ENCODE measurements at places on chromosomes 5 and 9.

GRCh38 chr5:123819386-123819785, 307.4 kb downstream of the CSNK1G3 start:
- DNase-seq, result peak; percentile 46

DNA sequence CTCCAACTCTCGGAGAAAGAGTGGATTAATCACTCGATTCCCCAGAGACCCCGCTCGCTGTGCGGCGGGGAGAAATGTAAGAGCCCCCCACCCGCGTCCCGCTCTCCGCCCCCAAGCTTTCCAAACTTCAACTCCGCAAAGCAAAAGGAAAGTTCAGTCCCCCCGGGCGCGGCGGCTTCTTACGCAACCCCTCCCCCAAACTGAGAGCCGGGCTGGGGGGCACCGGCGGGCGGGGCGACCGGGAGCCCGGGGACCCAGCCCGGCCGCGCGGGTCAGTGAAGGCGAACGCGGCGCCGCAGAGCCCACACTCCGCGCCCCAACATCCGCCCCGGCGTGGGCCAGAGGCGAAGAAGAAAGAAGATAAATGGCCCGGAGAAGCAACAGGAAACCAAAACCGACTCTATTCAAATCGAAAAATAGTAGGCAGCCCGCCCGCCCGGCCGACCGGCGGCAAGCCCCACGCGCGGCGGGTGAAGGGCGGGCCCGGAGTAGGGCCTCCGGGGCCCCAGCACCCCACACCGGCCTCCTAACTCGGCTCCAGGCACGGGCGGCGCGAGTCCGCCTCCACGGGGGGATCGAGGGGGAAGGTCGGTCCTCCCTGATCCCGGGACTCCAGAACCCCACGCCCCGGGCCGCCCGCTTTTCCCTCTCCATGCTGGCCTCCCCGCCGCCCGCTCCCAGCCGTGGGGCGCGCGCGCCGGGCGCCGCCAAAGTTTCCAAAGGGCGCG, 720 bp downstream of the NOTCH1 start:
- peak; percentile 5 for DNase-seq

- DNase-seq, result peak; percentile 83
These were observed 1.2 kb upstream of the NPR3 start for GRCh38 chr5:32709750-32710549.

GRCh38 chr9:126233913-126234525, 92.6 kb upstream of the MVB12B start:
- no peak for DNase-seq

DNA sequence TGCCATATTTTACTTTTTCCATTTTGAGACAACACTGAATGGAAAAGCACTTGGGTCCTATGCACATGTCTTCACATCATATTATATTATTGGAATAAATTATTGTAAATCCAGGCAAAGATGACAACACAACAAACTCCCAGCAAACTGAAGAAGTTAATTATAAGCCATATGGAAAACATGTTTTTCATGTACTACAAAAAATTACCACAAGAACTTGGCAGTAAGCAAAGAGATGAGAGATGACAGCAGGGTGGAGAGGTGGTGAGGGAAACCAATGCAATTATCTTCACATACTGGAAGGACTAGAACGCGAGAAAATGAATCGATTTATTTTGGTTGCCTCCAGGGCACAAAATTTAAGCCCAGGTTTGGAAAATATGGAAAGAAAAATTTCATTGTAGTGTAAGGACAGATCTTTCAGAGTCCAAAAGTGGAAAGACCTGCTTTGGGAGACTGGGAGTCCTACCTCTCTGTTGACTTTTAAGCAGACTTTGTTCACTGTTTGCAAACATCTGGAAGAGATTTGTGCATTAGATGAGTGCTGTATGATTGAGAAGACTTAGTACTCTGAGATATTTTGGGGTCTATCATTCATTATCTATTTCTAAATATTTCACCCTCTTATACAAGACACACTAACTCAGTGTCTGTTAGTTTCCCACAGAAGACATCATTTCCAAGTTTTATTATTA, 138.0 kb downstream of the TMEM232 start:
- DNase-seq, result no peak

- DNase-seq, result no peak
These were observed 64.2 kb downstream of the SPEF2 start for GRCh38 chr5:35681911-35682310.

DNA sequence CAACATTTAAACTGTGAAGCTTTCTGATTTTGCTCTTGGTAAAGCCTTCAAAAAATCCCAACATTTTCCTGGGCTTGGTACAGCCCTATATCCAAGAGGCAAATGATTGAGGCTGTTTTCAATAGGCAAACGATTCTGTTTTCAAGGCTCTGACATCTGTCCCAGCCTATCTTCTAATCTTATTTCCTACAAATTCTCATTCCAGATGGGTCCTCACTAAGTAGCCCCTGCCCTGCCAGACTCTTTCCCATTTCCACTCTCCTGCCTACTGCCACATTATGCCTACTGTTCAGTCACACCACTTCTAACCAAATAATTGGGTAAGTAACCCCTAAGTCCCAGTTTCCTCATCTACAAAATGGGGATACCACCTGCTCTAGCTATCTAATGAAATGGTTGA, 3.5 kb downstream of the GBA2 start:
- DNase-seq, result no peak

GRCh38 chr5:95621839-95622629, 2.1 kb downstream of the GPR150 start:
- no peak for DNase-seq

DNA sequence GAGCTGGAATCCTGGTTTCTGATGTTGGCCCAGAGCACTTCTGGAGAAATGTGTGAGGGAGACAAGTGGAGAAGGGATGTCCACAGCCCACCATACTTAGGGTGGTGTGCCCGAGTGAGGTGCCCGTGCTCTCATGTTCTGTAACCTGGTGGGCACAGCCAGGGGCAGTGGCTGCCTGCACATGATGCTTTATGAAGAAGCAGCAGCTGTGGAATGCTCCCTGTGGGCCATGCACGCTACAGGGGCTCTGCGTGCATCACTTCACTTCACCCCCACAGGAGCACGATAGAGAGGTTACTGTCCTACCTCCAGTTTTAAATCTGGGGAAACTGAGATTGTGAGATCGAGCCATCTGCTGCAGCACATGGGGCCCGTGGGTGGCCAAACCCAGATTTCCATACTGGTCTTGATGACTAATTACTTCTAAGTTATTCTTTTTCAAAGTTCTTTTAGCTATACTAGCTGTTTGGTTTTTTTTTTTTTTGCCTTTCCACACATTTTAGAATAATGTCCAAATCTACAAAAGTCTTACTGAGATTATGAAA, 441.6 kb downstream of the GADD45G start:
- DNase-seq, result no peak

DNA sequence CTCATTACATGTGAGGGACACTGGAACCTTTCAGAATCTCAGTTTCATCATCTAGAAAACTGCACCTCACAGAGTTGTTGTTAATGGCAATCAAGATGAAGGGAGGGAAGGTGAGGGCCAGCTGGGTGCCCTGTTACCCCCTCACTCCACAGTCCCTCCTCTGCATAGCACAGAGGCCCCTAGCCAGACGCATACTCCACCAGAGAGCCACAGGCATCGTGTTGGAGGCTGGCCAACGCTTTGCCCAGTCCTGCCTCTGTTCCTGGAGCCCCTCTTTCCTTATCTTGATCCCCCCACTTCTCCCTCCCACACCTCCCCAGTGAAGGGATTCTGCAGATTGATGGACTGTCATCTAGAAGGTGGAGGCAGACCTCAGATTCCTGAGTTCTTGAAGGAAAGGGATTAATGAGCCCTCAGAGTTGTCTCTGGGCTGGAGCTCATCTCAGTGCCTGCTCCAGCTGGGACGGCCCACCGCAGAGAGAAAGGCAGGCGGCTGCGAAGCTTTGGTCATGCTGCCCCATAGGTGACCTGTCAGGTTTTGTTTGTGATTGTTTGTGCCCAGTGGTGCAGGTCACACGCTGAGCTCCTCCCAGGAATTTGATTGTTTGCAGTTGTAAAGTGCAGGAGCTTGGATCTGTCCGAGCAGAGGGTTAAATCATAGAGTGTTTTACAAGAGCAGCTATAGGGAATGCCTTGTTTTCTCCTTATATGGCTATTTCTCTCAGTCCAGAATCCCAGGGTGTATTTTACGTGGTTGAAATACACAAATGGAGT, 487.3 kb downstream of the CCDC171 start:
- no peak for DNase-seq

DNA sequence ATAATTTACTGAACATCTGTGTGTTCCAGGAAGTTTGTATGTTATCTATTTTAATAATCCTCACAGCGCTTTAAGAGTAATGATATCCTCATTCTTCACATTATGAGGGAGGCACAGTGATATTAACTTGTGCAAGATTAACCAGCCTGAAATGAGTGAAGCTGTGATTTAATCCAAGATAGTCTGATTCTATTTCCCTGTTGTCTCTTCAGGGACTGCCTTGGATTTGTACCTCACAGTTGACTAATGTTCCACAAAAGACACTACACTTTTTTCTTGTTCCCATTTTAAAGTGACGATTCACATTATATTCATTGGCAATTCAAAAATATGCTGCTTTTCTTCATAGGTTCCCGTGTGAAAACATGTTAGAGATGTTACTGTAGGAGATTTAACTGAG, 125.3 kb upstream of the GNA14 start:
- DNase-seq, result no peak

- DNase-seq, result no peak
These were observed 111.8 kb downstream of the CAVIN4 start for GRCh38 chr9:100689635-100690034.

DNA sequence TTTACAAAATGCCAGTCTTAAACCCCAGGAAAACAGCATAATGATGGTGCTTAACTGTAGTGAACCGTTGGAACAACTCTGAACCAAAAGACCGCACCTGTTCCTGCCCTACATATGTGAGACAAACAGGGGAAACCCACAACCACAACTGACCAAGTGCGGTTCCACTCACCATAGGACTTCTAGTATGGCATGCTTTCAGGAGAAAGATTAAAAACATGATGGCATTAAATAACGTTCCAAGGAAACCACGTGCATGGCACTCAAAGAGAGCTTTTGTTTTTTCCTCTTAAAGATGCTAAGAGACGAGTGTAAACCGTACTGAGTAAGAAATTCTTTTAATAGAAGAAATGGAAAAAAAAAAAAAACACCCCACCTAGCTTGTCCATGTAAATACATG, 119.8 kb downstream of the SSBP2 start:
- peak; percentile 4 for DNase-seq

GRCh38 chr9:14312719-14313377, 1.1 kb downstream of the NFIB start:
- no peak for DNase-seq

DNA sequence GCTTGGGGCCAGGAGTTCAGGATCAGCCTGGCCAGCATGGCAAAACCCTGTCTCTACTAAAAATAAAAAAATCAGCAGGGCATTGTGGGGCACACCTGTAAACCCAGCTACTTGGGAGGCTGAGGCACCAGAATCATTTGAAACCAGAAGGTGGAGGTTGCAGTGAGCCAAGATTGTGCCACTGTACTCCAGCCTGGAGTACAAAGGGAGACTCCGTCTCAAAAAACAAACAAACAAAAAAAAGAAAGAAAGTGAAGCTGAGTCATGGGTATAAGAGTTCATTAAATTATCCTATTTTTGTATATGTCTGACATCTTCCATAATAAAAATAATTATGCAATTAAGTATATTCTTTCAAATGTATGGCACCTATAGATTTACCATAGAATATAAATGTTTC, 37.2 kb downstream of the CHD1 start:
- DNase-seq, result no peak

DNA sequence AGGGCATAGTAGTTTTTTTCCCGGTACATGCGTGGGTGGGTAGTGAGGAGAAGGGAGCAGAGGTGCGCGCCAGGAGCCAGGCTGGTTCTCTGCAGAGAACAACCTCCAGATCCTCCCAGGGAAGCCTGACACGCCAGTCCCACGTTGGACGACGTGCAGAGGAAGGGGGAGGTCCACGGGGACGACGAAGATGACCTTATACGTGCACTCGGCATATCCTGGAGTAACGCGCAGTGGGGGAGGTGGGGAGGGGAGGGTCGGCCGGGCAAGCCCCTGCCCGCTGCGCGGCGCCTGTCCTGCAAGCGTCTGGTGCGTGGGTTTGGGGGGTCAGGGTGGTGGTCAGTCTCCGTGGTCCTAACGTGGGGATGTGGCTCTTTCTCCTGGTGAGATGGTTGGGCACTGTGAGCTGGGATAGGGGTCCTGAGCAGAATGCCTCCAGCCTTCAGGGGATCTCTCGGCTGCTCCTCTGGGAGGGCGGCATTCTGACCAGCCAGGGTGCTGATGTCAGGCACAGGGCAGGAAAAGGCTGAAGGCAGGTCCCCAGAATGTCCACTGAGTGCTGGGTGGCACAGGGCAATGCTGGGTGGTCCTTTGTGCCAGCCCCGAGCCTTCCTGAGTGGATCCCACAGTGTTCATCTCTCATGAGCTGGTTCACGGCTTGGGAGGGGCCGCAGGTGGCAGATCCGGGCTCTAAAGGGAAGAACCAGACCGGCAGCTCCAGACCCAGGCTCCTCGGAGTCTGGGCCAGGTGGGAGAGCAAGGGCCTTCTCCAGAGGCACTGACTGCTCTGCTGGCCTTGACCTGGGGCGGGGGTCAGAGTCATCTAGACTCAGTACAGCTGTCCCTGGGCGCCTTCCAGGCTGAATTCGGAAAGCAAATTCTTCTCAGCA, 10.5 kb upstream of the SCGB3A1 start:
- no peak for DNase-seq

GRCh38 chr9:30970812-30971211, 1413.6 kb upstream of the ACO1 start:
- DNase-seq, result no peak

DNA sequence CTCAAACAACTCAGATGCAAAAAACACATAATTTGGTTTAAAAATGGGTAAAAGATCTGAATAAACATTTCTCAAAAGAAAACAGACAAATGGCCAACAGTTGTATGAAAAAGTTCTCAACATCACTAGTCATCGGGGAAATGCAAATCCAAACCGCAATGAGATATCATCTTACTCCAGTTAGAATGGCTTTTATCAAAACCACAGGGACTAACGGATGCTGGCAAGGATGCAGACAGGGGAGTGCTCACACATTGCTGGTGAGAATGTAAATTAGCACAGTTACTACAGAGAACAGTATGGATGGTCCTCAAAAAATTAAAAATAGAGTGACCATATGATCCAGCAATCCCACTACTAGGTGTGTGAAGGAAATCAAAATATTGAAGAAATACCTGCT, 589.1 kb upstream of the ADAMTS16 start:
- DNase-seq, result no peak

DNA sequence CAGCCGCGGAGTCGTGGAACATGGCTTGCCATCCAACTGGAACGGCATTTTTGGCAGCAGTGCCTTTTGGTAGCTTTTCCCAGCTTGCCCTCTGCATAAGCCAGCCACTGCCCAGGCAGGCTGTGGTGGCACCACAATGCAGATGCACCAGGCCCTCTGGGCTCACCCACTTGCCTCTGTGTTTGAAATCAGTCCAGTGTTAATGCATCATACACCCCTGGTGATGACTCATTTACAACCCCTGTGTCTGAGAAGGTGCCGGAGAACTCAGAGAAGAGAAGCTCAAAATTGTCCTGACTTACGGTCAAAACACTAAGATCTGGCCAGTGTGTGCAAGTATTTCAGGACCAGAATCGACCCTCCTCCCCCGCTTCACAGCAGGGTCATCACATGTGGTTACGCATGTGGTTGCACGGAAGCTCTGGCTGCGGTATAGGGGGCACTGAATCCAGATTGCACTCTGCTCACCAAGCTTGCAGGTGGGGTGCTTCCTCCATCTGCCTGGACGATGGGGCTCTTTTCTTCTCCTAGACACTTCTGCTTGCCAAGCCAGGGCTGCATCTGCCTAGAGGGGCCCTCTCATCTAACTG, 66.5 kb upstream of the SMIM15 start:
- DNase-seq, result peak; percentile 68

Data from fibroblast of gingiva (primary cell).